ENCODE measurements at places on chromosomes 2 and 18.

DNA sequence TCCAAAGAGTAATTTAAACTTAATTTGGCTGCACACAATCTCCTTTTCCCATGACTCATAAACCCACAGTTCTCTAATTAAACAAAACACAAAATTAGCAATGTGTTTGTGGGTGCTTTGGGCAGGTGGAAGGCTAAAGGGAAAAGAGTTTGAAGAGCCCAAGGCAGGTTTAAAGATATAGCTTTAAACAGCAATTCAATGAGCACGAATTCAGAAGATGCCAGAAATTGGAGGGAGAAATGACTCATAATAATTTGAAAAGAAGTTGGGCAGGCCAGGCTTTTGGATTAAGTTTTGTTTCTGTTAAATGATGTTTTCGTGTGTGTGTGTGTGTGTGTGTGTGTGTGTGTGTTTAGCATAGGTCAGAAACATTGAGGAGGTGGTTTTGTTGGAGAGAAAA is 594.8 kb upstream of the ZEB2 start:
- no peak for DNase-seq

GRCh38 chr2:211085056-211085680 is 528.8 kb downstream of the CPS1 start:
- no peak for DNase-seq

GRCh38 chr2:28357948-28358667 is 34.5 kb upstream of the FOSL2 start:
- DNase-seq: no peak

DNA sequence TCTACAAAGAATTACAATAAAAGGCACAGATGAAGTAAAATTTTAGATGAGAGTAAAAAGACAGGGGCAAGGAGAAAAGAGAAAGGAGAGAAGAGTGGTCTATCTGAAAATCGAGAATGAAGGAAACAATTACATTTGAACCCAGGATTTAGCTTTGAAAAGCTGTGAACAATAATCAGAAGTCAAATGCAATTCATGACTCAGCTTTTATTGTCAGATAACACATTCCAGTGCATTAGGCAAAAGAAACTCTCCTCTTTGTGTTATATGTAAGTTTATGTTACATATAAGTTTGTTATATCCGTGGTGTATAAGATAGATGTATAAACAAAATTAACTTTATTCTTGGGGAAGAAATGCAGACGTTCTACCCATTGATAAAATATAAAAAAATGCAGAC is 284.5 kb downstream of the GBX2 start:
- no peak for DNase-seq

DNA sequence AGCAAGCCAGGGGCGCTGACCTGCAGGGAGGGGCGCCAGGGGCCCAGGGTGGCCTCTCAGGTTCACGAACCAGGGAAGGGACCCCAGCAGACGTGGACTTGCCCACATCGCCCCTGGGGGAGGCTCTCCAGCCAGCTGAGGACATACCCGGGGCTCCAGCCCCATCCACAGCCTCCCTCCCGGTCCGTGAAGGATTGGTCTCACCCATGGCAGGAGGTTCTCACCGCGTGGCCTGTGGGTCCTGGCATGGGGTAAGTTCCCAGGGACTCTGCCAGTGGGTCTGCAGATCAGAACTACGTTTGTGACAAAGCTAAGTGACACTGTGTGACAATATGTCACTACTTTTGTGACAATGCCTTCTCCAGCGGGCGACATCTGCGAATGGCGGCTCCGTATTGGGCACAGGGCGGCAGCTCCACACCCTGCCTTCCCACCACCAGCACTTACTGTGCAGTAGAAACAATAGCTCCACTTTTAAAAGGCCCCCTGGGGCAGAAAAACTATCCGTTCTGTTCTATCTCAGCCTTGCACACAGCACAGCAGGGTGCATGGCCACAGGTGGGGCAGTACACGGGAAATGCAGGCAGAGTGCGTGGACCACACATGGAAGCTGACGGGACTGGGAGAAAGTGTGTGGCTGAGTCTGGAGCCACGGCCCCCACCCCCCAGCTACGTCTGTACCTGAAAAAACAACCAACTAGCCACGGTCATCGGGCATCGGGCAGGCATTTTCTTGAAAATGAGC is 65.2 kb upstream of the CTDP1 start:
- DNase-seq: no peak

- no peak for DNase-seq
Observed at GRCh38 chr2:69615969-69616368, 27.6 kb downstream of the AAK1 start.

DNA sequence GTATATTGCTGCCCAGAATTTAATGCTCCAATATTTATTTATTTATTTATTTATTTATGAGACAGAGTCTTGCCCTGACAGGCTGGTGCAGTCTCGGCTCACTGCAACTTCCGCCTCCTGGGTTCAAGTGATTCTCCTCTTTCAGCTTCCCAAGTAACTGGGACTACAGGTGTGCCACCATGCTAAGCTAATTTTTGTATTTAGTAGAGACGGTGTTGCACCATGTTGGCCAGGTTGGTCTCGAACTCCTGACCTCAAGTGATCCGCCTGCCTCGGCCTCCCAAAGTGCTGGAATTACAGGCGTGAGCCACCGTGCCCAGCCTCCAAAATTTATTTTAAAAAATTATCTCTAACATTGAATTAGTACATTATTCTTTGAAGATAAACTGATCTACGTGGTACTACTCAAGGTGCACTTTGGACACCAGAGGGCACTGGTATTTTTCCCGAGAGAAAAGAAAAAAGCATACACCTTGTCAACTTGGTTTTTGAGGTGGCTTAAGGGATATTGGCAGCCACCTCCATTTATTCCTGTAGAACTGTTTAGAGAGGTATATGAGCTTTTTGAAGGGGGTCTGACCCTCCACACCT is 1.4 kb upstream of the IDH1 start:
- no peak for DNase-seq

DNA sequence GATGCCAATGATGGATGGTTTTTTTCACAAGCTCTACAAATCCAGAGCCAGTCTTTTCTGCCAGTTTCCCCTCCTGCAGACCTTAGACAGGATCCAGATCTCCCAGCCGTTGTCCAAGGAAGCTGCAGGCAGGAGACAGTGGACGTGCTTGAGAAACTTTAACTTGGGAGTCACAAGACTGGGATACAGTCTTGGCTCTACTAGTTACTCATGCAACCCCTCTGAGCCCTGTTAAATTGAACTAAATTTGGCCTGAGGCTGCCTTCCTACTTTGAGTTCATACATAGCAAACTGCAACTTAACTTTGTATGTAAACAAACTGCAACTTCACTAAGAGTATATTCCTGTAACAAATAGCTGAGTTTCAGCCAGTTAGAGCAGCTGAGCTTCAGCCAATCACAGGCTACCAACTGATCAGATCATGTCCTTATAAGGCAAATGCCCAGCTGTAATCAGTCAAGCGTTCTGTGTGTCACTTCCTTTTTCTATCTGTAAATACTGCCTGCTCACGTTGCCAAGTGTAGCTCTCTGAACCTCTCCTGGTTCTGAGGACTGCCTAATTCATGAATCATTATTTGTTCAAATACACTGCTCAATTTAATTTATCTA is 140.9 kb downstream of the CAPN13 start:
- no peak for DNase-seq

GRCh38 chr2:209900638-209901037 is 101.8 kb upstream of the RPE start:
- DNase-seq: no peak

GRCh38 chr2:20175931-20176330 is 49.0 kb downstream of the SDC1 start:
- no peak for DNase-seq

DNA sequence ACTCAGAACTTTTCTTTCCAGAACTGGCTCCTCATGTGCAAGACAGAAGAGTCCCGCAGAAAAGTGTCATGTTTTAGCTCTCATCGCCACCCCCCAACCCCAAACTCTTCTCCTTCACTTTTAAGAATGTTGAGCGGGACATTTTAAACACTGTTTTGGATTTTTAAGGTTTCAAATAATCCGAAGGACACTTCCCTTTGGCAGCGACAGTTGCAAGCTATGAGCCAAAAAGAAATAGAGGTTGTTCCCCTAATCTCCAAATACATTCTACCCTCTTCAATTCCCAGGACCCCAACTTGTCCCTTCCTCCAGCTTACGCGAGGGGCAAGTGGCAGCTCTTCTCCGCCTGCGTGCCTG is 678 bp upstream of the UBE2E3 start:
- DNase-seq: no peak

DNA sequence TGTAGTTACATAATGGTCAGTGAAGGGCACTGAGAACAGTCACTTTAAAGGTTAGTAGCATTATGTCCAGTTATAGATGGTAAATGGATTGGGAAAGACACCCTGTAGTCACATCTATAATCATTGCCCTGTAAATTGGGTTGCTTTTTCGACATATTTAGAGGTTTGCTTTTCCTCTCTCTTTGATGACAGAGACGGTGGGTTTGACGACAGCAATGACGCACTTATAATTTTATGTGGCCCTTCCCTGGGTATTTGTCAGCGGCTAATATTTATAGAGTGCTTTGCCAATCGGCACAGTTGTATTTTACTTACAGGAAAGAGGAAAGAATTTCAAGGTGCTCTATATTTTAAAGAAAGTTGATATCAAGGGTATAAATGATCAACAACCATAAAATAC is 2.8 kb downstream of the CPS1 start:
- no peak for DNase-seq

DNA sequence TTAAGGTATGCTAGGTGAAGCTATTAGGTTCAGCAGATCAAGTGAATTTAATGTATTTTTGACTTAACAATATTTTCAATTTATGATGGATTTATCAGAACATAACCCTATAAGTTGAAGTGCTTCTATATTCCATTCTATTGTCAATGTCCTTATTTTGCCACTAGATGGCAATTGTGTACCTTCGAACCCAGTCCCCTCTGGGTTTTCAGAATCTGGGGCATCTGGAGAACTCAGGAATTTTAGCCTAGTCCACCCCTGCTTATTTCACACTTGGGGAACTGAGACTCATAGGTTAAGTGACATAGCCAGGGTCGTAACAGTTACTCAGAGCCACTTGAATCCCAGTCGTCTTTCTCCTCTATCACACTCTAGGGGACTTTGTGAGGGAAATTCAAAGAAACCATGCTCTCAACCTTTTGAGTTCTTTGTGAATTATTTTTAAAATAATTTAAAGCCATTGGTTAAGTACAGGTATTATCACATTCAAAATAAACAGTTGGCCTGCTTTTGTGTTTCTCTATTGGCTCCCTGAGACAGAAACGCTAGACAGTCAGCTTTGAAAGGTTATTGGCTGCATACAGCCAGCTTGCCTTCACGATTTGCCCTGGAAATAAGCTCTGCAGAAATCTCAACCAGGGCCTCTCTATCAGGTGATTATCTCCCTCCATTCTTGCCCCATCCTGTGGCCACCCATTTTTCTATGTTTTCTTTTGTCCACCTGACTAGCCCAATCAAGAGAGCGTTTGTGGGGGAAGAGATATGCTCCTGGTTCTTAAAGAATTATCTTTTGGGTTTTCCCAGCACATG is 145.0 kb downstream of the TTC27 start:
- no peak for DNase-seq

DNA sequence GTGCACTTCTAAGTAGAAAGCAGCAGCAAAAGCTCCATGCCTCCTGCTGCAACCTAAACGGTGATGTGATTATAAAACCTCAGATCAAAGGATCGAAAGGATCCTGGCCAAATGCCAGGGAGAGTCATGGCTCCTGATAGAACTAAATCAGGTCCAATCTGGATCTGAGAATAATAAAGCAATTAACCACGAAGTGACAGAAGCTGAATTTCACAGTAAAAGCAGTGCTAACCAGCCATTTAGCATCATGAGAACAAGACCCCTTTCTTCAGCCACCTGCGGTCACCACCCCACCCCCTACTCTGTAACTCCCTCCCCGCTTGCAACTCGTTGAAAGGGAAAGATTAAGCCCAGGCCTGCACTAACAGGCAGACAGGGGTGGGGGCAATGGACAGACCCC is 748.7 kb downstream of the BCL11A start:
- no peak for DNase-seq

DNA sequence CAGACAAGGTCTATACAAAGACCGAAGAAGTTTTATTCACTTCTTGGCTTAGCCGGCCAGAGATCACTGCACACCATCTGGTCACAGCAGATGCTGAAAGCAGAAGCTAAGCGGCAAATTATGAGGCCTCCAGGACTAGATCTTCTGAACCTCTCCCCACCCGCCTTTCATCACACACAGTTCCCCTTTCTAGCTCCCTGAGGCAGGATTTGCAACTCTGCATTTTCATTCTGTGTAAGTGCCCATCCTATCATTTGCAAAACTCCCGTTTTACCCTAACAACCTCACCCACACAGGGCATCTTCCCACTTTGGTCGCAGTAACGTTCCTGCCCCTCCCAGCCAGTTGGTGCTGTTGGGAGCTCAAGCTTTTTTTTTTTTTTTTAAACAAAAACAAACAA is 3.1 kb upstream of the MOB1A start:
- DNase-seq: no peak

DNA sequence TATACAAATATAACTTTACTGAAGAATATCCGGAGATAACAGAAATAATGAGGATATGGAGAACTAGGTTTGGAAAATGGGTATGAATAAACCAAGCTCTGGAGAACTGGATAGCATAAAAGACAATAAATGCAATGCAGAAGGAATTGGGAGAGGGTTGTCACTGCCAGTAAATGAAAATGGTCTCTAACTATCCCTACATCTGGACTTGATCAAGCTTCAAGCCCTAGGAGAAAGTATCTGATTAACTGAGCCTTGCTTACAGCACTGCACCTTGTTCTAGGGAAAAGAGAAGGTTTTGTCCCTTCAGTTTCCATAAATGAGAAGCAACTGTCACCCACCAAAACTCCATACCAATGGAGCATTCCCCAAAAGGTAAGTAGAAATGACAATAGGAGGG is 514.6 kb upstream of the ZEB2 start:
- no peak for DNase-seq

DNA sequence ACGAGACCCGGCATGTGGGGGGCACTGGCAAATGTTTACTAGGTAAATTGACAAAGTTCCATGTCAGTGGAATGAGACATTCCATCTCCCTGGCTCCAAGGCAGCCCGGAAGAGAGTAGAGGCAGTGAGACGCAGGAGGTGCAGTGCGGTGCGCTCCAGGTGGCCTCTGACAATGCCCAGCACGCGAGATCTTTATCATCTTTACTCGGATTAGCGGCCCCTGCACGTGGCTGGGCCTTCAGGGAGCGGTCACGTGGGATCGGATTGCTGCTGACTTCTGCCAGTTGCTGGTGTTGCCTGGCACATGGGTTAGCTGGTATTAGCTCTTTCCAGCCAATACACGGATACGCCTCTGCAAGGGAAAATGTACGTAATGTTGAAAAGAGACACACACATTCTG is 151.2 kb upstream of the ALKAL2 start:
- no peak for DNase-seq

DNA sequence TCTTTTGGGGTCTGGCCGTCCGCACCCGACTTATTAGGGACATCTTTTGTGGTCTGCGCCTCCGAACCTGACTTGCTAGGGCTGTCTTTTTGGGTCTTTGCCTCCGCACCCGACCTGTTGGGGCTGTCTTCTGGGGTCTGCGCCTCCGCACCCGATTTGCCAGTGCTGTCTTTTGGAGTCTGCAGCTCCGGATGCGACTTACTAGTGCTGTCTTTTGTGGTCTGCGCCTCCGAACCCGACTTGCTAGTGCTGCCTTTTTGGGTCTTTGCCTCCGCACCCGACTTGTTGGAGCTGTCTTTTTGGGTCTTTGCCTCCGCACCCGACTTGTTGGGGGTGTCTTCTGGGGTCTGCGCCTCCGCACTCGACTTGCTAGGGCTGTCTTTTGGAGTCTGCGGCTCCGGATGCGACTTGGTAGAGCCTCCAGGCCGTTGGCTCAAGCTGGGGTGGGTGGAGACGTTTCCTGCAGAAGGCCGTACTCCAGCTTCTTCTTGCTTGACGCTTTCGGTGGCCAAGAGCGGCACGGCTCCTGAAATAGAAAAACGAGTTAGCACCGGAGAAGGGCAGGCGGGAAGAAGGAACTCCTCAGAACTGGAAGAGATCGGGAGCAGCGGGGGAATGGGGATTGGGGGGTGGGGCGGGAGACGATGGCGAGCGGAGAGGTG is 498 bp downstream of the TGOLN2 start:
- DNase-seq: no peak
